Uterine smooth muscle cell (primary cell): ENCODE measurements at places on chromosomes 4 and X. TPM values are rescaled to one million over a fixed set of nuclear protein-coding genes. Genes with fewer than 3 reads are reported as not detected.

The DCHS2 gene
- 0.11 and 0.12 TPM in 2 replicates for total RNA-seq

The ANOS1 gene
- 7.9 and 12.5 TPM in 2 replicates for total RNA-seq

The NDUFB11 gene
- 38.1 and 57.2 TPM in 2 replicates for total RNA-seq

The PNMA3 gene
- 0.11 and 0.12 TPM in 2 replicates for total RNA-seq

The CLDN2 gene
- total RNA-seq = not detected in 2 replicates

The TRIM75 gene
- total RNA-seq = not detected in 2 replicates
